Activated gamma-delta T cell treated with Interleukin-2 at 50 U/mL for 16 hours (primary cell): ENCODE measurements at places on chromosomes 5 and 9.

GRCh38 chr5:6159832-6160430 lies 218.4 kb downstream of the MED10 start:
- no peak for DNase-seq

DNA sequence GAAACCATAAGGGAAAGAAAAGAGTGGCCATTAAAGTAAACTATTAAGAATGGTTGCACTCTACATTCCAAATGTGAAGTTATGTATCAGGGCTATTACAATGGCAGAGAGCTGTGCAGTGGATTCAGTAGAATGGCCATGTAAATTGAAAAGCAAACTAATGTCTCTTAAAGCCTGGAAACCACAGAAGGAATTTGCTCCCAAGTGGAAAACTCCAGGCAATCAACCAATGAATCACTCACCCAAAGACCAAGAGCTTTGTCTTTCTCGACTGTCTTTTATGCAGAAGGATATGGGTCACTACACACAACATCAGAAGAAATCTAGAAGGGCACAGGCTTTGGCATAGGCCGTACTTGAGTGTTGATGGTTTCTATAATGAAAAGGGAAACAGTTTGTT lies 114.9 kb downstream of the TLE1 start:
- DNase-seq, result no peak

GRCh38 chr9:26956860-26957233 lies 635 bp downstream of the IFT74 start:
- no peak for DNase-seq

GRCh38 chr5:13250464-13251291 lies 693.8 kb downstream of the DNAH5 start:
- DNase-seq, result no peak

GRCh38 chr9:87382900-87383299 lies 114.8 kb upstream of the DAPK1 start:
- no peak for DNase-seq

- no peak for DNase-seq
Observed at GRCh38 chr5:15995341-15996052, 184.1 kb downstream of the MARCHF11 start.

DNA sequence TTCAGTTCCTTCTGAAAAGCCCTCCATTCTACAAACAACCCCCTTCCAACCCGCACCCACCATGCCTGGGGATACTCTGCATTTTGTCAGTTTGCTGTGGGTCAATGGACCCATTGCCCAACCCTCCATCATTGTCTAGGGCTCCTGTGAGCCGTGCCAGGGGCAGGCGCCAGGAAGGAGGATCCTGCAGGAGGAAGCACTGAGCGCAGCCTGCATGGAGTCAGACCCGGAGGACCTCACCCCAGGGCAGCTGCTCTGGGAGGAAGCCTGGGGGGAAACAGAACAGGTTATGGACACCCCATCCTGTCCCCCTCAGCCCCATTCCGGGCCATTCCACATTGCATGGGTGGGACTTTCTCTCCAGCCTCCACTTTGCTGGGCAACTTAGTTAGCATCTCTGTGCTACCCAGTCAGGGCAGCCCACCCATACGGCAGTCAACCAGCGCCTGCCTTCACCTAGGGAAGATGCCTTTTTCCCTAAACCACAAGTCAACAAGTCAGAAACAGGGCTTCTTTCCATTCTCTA lies 48.6 kb upstream of the VDAC1 start:
- no peak for DNase-seq

DNA sequence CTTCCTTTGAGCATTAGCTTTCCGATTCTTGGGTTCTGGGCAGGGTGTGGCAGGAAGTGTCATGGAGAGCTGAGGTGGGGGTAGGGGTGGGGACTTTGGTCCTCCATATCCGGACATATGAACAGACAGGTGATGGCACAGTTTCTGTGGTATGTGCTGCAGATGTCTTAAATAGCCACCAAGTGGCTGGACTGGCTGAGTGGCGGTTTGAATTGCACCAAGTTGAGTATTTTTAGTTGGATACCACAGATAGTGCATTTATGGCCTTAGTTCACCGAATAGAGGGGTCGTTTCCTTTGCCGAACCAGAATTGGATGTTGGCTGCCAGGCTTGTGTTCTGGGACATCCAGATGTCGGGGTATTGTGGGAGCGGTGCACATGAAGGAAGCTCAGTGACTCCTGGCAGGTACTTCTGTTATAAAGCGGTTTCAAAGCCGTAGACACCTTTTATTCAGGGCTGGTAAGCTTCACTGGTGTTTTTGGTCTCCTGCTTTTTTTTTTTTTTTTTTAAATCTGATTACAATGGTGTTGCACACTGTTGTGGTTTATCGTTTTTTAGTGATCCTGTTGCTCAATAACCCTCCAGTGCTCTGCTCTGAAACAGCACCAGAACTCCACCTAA lies 15.1 kb upstream of the TNFAIP8 start:
- peak; percentile 47 for DNase-seq

DNA sequence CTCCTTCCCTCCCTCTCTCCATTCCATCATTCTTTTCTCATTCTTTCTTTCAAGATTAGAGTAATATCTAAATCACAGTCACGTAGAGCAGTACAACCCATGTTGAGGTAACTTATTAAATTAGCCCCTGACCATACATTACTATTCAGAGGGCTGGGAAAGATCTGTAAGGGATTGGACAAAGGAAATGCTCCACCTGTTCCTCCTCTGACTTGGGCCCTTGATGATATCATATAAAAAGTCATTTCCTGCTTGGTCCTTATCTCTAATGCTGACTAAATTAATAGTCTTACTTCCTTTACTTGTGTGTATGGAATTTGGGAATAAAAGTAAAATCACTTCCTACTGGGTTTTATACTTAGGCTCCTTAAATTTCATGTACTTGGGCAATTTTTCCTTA lies 40.8 kb downstream of the SNX18 start:
- DNase-seq, result no peak

DNA sequence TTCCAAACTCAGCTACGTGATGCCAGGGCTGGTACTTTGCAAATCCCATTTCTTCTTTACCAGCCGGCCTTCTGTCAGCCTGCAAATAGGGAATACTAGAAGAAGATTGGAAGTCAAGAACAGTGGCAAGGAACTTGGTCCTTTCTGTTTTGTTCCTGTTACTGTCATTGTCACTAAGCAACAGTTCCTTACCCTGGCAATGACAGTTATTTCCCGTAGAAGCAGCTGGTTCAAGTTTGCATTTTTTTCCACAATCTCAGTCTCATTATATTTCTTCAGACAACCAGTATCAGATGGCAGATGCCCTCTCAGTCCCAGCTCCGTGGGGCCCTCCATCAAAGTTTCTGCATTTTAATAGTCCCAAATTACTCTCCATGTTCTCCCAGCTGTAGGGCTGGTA lies 9.1 kb upstream of the C1QTNF2 start:
- DNase-seq, result no peak

DNA sequence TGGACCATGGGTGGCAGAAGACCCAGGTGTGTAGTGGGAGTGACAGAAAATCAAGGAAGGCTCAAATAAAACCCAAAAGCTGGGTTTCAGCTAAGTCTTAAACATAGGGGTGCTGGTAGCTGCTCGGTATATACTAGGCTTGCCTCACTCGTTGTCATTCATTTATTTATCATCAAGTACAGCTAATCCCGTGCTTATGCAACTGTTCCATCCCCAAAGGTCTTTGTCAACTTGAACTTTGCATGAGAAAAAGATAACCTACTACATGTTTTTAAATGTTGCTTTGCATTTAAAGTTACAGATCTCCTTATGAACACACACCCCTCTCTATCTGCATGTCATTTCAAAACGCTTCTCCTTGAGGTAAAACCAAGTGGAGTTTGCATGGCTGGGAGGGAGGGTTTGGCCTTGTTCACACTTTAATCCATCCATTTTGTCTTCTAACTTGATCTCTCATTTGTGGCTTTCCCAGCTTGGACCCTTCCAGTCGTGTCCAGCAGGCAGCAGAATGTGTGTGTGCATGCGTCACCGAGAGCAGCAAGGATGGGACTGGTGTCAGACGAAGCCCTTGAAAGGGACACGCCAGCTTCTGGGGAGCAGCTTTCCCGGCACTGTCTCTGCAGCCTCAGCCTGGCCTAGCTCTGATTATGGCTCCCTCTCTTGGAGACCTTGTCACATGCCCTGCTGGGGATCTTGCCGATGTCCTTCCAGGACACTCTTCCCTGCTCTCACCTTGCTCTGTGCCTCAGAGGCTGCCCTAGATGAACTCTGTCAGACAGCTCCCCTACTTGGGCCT lies 133.5 kb downstream of the GADD45G start:
- DNase-seq, result no peak

GRCh38 chr5:56617998-56618397 lies 197.4 kb upstream of the MAP3K1 start:
- DNase-seq, result no peak

- no peak for DNase-seq
Observed at GRCh38 chr9:117002686-117003085, 315.6 kb downstream of the TRIM32 start.

DNA sequence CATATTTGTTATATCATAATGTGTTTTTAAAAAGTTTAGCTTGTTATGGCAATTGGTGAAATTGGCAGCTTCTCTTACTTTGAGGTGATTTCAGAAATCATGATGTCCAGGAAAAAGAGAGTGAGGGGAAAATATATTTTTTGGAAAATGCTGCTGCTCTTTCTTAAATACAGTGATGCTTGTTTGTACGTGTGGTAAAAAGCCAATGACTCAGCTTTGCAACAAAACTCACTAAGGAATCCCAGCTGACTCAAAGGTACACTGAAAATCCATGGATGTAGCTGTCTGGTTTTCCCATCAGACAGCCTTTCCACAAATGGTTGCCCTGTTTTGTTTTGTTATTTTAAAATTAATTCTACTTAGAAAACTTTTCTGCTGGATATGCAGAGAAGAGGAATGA lies 306.4 kb upstream of the PAPPA start:
- DNase-seq, result no peak

- no peak for DNase-seq
Observed at GRCh38 chr5:78320401-78320800, 25.9 kb upstream of the AP3B1 start.

DNA sequence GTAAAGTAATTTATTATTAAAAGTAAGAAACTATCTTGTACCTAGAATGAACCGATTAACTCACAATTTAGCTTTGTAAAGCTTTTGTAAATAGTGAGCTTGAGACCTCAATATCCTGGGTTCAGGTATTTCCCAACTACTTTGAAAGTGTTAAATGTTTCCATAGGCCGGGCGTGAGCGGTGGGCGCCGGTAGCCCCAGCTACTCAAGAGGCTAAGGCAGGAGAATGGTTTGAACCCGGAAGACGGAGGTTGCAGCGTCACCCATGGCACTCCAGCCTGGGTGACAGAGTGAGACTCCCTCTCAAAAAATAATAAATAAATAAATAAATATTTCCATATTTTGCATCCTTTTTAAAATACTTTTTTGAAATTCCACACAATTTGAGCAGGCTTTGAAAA lies 1.5 kb upstream of the ANKH start:
- no peak for DNase-seq

DNA sequence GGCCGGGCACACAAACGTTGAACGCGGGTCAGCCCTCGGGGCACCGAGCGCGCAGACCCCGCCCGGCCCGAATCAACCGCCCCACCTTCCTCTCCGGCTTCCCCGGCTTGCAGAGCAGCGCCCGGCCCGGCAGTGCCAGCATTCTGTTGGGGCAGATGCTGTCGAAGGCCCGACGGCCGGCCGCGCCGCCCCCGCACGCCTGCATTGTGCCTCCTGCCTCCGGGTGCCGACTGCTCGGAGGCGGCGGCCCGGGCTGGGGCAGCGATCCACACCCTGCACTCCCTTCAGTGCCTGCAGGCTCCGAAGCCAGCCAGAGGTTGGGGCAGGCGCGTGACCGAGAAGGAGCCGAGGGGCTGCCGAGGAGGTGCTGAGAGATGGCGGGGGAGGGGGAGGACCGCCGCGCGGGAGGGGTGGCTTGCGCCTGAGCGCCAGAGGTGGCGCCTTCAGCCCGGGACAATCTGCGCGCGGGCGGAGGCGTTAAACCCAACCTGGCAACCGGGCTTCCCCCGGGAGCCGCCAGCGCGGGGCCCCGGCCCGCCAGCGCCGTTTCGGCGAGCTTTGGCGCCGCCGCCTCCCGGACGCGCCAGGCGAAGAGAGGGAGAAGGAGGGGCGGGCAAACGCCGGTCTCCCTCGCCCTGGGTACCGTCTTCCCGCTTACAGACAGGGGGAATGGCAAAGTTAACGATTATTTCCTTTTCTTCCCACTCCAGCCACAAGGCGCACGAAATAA lies at the start of gene MCIDAS:
Gene MCIDAS (minus strand): TSS at position 382 of the 730 bp plus-strand sequence. CDS start 177 bp downstream, at position 205.
- no peak for DNase-seq

GRCh38 chr5:143416411-143416810 lies 12.9 kb upstream of the NR3C1 start:
- no peak for DNase-seq

GRCh38 chr5:42874621-42875198 lies 63.0 kb upstream of the SELENOP start:
- no peak for DNase-seq

DNA sequence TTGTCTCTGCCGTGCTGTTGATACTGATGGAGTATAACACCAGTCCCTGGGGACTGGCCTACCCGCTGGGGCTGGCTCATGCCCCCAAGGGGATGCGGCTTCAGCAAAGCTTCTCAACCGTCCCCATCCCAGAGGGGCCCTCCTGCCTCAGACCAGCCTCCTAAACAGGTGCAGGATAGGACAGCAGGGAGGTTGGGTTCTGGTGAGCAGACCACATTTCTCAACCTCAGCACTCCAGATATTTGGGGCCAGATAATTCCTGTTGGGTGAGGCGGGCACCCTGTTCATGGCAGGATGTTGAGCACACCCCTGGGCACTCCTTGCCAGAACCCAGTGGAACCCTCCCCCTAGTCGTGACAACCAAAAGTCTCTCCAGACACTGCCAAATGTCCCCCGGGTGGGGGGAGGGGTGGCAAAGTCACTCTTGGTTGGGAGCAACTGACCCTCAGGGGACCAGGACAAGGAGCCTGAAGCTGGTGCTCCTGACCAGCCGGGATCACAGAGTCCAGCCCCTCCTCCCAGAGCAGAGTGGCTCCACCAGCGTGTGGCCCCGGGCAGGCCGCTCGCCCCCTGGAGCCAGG lies 107.8 kb downstream of the ZNF354C start:
- no peak for DNase-seq

DNA sequence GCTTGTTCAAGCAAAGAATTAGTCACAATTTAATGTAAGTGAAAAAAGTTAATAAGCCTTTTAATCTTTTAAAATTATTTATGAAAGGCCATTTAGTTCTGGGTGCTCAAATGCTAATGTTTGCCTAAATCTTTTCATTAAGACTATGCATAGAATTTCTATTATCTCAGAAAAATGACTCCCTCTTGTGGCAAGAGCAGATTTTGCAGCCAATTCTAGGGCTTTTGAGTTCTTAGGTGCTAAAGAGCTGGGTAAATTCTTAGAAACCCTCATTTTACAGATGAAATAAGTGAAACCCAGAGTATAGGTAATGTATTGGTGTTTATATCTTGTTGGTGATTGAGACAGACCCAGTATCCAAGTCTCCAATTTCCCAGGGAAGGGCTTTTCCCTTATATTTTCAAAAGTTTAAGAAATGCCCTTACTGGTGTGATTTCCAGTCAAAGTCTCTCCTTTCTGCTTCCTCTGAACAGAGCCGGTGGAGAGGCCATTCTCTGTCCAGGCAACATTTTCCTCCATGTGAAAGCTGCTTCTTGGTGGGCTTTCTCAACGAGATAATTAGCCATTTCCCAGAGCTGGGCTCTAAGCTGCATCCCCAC lies 24.1 kb upstream of the PCSK5 start:
- DNase-seq, result peak; percentile 29

- DNase-seq, result no peak
Observed at GRCh38 chr9:90795084-90795483, 6.5 kb upstream of the SYK start.
